Stimulated activated CD4-positive, alpha-beta T cell treated with anti-CD3 and anti-CD28 coated beads, TNF-alpha, amount 100 ng/mL, for 1 hour (primary cell): ENCODE measurements at places on chromosomes 7 and 10.

DNA sequence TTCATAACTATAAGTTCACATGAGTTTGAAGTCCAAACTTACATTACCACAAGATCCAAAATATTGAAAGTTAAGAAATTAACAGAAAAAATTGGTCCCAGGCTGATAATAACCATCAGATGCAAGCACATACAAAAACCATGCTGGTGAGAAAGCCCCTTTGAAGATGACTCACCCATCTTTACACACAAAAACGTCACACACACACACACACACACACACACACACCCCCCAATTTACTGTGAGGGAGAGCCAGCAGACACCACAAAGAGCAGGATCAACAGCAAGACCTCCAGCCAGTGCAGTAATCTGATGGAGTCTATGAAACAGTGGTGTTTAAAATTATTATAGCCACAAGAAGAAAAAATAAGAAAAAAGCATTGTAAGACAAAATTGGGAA is 50.1 kb upstream of the DRGX start:
- DNase-seq = no peak

DNA sequence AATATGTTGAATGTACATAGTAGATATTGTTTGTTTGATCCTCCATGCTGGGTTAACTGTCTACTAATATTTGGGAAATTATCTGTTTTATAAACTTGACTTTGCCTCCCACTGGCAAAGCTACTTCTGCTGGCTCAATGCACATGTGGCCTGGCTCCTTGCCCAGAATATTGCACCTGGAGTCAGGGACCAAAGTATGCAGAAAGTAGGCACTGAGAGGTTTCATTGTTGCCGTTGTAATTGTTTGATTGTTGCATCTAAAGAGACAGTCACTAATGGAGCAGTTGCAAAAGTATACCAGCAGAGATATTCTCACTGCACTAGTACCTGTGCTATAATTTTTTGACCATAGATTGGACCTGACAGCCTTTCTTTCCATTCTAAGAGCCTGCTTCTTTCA is 137.8 kb upstream of the CNTNAP2 start:
- no peak for DNase-seq

GRCh38 chr7:1922870-1923236 is 252.8 kb downstream of the ELFN1 start:
- no peak for DNase-seq

- no peak for DNase-seq
Measured at GRCh38 chr10:15387021-15387420, 15.9 kb upstream of the FAM171A1 start.

DNA sequence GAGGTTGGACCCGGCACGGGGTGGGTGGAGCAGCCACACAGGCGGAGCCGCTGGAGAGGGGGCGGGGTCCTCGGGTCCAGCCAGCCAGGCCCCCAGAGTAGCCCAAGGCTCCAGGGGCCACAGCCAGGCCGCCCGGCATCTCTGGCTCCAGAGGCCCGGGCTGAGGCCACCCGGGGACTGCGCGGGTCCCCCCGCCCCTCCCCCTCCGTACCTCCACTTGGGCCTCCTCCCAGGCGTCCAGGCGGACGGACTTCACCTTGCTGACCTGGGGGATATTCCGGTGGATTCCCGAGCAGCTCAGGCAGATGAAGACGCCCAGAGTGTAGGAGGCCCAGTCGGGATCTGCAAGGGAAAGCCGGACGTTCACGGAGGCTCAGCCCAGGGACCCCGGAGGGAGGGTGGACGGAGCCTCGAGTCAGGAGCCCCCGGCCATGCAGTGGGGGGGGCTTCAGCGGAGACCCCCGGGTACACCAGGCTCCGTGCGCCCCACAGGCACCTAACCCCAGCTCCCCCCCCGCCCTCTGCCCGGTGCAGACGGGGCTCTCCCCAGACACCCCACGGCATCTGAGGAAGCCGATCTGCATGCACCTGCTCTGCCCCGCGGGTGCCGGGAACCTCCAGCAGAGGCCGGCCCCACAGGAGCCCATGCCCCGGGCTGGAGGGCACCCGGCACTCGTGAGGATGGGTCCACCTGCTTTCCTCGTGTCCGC is 19.2 kb downstream of the ADAP1 start:
- DNase-seq = no peak

GRCh38 chr10:88896994-88897853 is 17.2 kb downstream of the STAMBPL1 start:
- DNase-seq = no peak

DNA sequence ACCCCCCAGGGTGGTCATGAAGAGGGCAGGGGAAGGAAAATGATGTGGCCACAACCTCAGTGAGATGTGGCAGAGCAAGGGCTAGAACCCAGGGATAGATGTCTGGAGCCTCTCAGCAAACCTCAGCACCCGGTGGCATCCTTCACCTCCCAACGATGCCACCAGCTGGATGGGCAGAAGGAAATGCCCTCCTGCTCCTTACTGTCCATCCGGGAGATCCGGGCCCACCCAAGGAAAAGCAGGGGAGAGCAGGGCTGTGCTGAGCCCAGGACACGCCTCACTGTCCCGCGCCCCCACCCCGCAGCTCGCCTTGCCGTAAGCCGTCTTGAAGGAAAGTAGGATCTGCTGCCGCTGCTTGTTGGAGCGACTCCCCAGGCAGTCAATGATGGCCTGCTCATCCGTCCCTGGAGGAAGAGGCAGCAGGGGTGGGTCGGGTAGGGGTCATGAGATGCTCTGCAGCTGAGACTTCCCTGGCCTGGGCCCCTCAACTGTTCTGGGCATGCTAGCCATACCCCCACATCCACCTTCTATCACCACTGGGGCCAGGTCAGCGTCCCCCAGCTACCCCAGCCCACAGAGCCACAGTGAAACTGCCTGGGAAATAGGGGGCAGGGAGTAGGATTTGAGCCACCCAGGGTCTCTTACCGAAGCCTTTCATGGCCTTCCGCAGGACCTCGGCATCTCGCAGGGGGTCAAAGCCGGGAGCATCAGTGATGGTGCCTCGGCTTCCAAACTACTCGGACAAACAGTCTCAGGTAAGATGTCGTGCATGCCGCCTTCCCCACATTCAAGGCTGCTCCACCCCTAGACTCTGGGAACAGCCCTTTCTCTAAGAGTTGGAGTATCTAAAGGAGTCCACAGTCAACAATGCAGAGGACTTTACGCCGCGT is 34.3 kb downstream of the PLAC9 start:
- DNase-seq = no peak

GRCh38 chr7:141708351-141708750 is at the start of gene WEE2:
Gene WEE2 (plus strand): TSS chr7:141708353. CDS start chr7:141708759, 406 bp downstream.
- no peak for DNase-seq

GRCh38 chr10:111974325-111974724 is 209.2 kb downstream of the GPAM start:
- no peak for DNase-seq

DNA sequence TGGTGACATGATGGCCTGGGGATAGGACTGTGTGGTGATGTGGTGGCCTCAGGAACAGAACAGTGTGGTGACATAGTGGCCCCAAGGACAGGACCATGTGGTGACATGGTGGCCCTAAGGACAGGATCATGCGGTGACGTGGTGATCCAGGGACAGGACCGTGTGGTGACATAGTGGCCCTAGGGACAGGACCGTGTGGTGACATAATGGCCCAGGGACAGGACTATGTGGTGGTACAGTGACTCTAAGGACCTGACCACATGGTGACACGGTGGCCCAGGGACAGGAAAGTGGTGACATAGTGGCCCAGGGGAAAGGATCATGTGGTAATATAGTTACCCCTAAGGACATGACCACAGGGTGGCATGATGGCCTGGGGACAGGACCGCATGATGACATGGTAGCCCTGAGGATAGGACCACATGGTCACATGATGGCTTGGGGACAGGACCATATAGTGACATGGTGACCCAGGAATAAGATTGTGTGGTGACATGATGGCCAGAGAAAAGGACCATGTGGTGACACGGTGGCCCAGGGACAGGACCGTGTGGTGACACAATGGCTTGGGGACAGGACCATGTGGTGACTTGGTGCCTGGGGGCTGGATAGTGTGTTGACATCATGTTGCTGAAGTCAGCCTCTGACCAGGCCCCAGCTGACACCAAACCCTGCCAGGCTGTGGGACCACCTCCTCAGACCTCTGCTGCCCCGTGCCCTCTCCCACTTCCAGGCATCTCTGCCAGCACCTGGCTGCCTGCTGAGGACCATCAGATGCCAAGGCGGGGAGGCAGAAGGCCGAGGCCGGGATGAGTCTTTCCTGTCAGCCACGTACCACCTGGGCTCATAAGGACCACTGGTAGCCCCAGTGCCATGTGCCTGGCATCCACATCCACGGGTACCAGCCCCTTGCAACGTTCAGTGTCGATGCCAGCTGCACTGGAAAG is 99.5 kb downstream of the ADAM12 start:
- DNase-seq = no peak

DNA sequence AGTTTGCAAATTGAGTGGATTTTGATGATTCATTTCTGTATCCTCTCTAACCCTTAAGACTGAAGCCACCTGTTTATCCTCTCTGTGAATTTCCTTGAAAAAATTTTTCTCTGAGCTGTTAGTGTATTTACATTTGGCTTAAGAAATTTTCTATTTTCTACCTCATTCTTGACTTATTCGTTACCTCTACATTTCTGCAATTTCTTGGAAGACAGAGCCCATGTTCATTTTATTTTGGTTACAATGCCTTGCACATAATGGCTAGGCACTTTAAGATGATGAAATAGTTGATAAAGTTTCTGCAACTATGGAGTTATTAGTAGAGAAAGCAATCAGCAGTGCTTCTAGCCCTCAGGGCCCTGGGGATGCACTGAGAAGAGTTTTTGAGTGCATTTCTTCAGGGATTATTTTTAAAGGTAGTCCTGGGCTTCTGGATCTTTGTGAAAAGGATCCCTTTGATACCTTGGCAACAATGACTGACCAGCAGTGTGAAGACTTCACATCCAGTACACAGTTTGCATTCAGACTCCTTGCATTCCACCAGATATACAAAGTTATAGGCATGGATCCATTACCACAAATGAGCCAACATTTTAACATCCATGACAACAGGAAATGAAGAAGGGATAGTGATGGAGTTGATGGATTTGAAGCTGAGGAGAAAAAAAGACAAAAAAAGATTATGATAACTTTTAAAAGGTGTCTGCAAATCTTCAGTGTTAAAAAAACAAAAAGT is 68.2 kb downstream of the CH25H start:
- no peak for DNase-seq

- DNase-seq = no peak
Measured at GRCh38 chr10:75899816-75900390, 468.5 kb downstream of the LRMDA start.

GRCh38 chr10:25047088-25047487 is 30.7 kb downstream of the THNSL1 start:
- no peak for DNase-seq

- DNase-seq = no peak
Measured at GRCh38 chr7:106329971-106330733, 45.4 kb upstream of the NAMPT start.

GRCh38 chr10:72229261-72230251 is 13.5 kb upstream of the ASCC1 start:
- no peak for DNase-seq

DNA sequence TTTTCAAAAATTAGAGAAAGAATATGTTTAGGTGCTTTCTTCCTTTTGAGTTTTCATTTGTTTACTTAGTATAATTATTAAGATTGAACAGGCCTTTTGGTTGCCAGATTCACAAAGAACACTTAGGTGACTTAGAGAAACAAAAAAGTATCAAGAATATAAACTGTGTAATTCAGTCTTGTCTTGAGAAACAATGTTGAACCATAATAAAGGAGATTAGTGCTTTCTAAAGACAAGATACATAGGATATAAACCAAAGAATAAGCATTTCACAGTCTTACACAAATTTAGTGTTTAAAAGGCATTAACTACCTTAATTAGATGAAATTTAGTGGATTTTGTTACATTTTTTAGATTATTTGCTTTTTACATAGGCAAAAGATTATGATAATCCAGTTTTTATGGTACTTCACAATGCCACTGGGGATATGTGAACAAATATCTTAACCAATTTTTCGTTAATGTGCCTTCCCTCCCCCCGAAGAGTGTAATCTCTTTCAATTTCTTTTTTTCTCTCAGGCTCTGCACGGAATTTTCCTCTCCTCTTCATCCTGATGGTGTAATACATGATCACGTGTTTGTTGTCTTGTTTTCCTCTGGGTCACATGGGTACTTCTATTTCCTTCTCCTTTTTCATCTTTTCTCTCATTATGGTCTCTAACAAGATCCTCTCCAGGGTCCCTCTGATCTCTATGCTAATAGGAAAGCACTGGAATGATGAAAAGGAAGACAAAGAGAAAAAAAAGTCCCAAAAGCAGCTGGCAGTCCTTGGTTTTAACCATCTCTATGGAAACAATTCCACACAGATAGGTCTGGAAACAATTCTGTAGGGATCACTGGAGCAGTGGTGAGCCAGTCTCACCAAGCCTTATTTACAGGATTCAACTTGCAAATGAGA is 3.7 kb upstream of the HNRNPH3 start:
- DNase-seq = no peak

- DNase-seq = no peak
Measured at GRCh38 chr7:19020062-19020461, 97.4 kb downstream of the TWIST1 start.

GRCh38 chr10:788796-789748 is 99.6 kb upstream of the DIP2C start:
- no peak for DNase-seq

- DNase-seq = no peak
Measured at GRCh38 chr7:119963654-119964053, 309.3 kb upstream of the KCND2 start.
